Activated T-helper 2 cell treated with anti-CD3 and anti-CD28 coated beads, Interferon-gamma antibody, Interleukin-2, Interleukin-4, amounts not matched to agents 10 μg/mL and 5 μg/mL and 100 μg/mL, durations not matched to agents 14 hours and 24 hours and 36 hours (primary cell): ENCODE measurements at places on chromosomes 7 and 10.

GRCh38 chr7:101112233-101112632, 14.7 kb upstream of the SERPINE1 start:
- DNase-seq, result no peak

GRCh38 chr7:44858161-44858560, 10.3 kb upstream of the H2AZ2 start:
- DNase-seq, result no peak

DNA sequence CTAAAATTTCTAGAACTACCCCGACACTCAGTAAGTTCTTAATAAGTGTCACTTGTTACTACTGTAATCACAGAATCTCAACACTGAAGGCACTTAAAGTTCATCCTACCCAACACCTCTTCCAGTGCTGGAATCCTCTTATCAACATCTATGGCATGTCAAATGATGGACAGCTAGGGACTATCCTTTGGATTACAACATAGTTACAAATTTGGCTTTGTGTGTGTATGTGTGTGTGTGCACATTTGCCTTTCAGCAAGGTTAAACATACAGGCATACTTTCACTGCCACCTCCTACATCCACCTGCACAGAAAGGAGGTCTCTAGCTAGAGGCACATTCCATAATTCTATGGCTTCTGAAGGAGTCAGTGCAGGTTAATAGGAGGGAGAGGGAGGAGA, 25.8 kb downstream of the PTTG1IP2 start:
- DNase-seq, result no peak

DNA sequence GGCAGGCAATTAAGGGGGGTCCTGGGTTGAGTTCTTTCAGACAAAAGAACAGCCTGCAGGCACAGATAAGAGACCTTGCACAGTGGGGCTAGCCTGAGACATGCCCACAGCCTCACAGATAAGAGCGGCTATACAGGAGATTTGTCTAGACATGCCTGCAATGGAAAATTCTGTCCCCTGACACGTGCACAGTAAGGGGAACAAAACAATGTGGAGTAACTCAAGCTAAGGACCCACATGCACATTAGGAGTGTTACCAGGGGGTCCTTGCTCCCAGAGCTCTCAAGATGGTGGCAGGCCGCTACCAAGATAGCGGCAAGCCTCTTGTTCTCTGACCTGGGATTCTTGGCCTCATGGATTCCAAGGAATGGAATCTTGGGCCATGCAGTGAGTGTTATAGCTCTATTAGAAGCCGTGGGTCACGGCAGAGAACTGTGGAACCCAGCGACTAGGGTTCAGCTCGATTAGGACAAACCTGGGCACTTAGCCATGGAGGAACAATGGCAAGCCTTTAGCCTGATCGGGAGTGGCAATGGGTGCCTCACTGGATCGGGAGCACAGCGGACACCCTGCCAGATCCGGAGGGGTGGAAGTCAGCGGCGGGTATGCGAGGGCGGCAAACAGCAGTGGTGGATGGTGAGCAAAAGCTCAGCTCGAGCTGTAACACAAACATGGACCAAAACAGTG, 196.9 kb downstream of the CCSER2 start:
- DNase-seq, result no peak
